ENCODE measurements at places on chromosomes 1 and 21.

- no peak for DNase-seq
Observed at GRCh38 chr1:80310703-80311245, 1304.2 kb upstream of the ADGRL4 start.

DNA sequence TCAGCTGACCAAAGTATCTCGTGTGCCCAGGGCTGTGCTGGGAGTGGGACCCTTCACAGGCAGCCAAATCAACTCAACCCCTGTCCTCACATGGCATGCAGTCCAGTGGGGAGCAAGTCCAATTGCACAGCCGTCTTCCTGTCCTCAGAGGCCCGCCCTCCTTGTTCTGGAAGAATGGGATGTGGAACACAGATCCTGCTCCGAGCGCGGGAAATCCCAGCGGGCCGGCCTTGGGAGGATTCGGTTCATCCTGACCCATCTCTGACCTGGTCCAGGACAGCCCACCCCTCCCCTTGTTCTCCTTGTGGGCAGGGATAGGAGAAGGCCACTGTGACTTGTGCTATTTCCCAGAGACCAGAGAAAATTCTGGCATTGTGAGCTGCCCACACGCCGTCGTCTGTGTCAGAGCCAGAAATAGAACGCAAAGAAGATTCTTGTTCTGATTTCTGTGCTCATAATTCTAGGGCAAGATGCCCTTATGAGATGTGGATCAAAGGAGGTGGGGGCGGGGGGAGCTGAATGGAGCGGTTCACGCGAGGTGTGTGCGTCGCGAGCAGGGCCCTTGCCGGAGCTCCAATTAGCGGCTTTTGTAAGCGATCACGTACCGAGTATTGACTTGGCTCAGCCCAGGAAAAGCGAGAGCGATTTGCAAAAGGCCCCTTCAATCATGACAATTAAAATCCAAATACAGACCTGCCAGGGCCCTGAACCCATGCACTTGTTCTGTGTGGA is 79.2 kb downstream of the AJAP1 start:
- DNase-seq = no peak

GRCh38 chr1:204376465-204376864 is 16.7 kb upstream of the PLEKHA6 start:
- no peak for DNase-seq

DNA sequence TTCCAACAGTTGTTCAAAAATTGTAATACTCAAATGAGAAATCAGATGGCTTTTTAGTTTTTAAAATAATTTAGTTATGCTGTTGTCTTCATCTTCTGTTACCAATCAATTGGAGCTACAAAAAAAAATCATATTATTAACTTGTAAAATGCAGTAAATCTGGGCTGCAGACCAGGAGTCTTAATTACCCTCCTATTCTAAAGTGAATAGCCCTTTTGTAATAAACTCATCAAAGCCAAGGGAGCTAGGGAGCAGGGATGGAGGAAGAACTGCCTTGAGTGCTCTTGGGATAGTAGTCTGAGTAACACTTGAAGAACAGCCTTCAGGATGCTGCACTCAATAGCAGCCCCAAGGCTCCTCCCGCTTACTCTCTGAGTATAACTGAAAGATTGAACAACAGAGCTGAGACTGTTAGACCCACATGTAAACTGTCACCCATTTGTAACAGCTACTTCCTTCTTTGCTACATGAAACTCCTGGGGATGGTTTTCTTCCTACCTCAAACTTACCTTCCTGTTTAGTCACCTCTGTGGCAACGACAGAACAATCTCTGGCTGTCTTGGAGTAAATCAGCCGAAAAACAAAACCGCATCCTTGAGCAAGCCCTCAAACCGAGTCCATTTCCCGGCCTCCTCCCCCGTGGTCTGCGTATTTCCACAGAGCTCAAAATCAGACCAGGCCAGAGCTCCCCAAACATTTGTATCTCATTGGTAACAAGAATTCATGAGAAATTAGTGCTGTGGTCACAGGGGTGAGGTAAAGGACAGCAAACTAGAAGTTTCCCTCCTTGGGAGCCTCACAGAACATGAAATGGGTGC is 55.9 kb downstream of the CD58 start:
- peak; percentile 92 for DNase-seq

- DNase-seq = no peak
Observed at GRCh38 chr21:46036696-46037330, 55.2 kb downstream of the COL6A1 start.

DNA sequence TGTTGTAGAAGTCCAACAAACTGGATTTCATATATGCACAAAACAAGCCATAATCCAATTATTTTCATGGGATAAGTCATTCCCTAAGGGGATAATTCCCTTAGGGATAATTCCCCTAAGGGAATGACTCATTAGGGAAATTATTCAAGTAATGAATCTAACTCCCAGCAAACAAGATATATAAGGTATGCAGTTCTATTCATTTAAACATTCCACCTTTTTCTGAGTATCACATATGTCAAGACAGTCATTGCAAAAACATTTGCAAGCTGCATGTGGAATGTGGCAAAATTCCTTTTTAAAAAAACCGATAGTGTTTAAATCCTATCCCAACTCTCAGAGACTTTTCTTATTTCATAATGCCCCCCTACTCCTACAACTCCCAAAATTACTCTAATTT is 131.2 kb downstream of the AKT3 start:
- peak; percentile 13 for DNase-seq

- no peak for DNase-seq
Observed at GRCh38 chr1:208336137-208336518, 91.9 kb upstream of the PLXNA2 start.

DNA sequence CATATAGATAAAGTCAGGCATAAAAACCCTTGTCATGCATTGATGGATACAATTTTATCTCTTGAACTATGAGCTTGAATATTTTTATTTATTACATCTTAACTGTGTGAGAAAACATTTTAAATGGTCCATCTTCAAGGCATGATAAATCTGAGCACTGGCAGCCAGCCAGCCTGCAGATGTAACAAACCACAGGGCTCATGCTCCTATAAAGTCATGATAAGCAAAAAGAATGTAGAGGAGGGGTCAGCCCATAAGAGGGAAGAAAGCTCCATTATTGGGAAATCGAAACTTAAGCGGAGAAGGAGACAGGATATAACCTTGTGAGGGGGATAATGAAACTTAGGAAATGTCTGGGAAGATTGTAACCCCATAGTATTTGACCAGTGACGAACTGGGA is 839.0 kb downstream of the LRRIQ3 start:
- no peak for DNase-seq

DNA sequence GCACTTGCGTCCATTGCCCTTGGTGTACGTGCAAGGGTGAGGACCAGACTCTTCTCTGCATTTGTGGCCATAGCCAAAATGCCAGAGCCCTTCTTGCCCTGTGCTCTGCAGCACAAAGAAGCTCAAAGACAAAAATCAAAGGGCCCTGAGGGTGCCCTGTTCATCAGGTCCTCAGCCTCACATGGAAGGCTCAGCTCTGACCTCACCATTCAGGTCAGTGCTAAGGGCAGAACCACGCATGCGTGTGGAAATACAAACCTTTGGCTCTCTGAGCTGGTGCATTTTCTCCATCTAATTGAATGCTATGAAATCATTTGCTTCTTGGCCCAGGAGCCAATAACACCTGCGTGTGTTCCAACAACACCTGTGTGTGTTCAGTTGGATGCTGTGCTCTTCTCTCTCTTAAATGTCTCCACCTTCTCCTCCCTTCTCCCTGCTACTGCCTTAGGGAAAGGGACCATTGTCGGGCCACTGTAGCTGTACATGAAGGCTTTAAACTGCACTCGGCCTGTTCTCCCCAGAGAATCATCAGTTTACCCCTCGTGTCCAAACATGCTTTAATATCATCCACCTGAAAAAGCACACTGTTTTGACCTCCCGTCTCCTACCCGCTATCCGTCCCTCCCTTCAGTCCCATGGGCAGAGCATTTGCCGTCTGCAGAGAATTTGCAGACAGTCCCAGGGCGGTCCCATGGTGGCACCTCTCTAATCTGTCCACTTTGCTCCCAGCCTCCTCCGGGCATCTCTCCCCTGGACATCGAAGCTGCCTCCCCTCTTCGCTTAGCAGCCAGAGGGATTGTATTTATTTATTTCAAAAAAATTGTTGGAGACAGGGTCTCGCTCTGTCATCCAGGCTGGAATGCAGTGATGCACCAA is 60.6 kb downstream of the EVA1C start:
- no peak for DNase-seq

GRCh38 chr1:119404736-119405135 is 10.2 kb upstream of the HSD3B2 start:
- DNase-seq = no peak

GRCh38 chr1:172530000-172530399 is 3.0 kb upstream of the SUCO start:
- DNase-seq = no peak

DNA sequence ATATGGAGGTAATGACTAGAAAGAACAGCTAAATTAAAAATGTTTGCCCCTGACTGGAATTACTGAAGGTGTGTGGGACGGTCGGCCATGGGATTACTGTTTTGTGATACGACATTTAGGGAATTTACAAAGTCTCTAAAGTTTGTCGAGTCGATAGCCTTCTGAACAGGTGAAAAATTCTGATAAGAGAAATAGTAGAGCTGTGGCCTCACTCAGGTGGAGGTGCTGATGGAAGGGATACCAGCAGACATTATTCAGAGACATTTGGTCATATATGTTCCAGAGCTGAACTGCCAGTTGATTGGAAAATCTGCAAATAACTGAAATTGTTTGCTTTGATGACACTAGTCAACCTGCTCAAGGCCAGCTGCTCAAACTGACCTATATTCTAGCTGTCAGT is 71.1 kb downstream of the ADCY10 start:
- no peak for DNase-seq
